ENCODE measurements at places on chromosomes 1 and 21.

DNA sequence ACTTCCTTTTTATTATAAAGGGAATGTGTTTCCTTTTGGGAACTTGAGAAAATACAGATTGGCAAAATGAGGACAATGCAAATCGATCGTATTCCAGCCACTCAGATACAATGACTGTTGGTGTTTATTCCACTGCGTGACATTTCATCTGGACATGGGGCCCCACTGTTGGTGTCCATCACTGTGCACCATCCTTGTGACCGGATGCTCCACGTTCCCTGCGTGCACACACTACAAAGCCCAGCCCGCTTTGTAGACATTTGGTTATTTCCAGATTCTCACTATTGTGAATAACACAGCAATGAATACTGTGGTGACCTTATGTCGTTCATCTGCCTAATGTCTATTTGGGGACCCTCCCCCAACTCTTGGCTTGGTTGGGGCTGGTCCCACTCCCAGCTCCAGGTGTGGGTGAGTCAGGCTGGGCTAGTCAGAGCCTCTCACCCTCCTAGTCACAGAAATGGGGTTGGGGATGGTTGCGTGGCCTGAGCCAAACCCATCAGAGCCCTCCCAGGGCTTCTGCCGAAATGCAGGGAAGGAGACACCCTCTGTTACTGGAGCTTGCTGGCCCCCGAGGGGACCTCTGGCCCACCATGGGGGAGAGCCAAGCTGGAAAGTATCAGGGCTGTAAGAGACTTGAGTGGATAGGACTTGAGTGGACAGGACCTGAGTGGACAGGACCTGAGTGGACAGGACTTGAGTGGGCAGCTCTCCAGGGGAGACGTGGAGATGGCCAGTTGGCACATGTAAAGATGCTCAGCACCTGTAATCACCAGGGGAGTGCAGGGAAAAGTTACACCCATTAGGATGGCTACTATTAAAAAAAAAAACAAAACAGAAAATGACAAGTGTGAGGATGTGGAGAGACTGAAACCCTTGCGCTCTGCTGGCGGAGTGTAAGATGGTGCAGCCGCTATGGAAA, 57.1 kb upstream of the ADARB1 start:
- no peak for DNase-seq

DNA sequence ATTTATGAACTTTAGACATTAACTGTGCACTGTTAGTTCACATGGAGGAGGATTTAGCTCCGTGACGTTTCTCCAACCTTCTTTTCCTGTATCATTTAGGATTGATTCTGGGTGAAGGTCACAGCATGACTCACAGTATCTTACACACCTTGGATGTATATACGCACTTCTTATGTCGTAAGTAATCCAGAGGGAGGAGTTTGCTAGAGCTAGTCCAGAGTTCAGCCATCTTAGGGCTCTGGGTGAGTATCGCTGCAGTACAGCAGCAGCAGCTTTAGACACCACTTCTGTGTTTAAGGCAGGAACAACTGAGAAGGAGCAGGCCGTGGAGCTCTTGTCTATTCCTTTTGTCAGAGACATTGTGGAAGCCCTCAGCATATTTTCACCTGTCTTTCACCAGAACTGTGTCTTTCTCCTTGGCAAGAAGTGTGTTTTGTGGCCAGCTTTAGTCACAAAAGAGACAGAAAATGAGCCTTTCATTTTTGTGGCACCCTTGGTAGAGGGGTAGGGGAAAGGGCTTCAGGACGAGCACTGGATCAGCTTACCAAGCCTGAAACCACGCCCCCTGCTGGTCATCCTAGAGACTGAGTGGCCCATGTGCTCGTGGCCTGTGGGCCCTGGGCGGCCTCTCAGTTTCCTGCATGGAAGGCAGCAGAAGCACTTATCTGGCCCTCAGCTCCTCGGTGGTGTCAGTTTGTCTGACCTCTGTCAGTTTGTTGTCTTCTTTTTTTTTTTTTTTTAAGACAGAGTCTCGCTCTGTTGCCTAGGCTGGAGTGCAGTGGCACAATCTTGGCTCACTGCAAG, 64.0 kb downstream of the ADARB1 start:
- DNase-seq: peak; percentile 37

GRCh38 chr1:28792644-28793121, 19.3 kb upstream of the OPRD1 start:
- DNase-seq: no peak

DNA sequence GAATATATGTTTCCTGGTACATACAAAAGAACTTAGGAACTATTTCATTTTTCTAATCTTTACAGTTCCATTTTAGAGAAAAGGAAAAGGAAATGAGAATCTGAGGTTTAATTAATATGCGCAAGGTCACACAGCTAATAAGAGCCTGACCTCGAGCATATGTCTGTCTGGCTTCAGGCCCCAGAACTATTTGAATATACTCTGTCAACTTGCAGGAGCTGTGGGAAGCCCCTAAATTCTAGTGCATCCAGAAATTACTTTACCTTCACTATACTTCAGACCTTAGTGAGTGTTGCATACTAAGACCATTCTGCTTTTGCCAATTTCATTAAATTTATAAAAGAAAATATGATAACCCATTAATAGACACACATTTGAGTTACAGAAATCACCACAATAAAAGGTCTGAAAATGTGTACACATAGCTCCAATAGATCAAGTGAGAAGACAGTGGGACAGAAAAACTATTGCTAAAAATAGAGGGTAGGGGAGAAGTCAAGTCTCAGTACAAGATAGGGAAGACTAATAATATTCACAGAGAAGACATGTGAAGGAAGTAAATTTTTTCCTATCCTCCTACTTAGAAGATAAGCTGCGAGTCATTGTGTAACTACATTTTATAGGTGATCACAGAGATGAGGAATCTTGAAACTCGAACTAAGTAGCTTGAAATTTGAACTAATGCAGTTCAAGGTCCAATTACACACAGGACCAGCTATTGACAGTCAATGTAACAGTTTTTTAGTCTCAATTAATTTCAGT, 3.8 kb downstream of the RGS13 start:
- no peak for DNase-seq

DNA sequence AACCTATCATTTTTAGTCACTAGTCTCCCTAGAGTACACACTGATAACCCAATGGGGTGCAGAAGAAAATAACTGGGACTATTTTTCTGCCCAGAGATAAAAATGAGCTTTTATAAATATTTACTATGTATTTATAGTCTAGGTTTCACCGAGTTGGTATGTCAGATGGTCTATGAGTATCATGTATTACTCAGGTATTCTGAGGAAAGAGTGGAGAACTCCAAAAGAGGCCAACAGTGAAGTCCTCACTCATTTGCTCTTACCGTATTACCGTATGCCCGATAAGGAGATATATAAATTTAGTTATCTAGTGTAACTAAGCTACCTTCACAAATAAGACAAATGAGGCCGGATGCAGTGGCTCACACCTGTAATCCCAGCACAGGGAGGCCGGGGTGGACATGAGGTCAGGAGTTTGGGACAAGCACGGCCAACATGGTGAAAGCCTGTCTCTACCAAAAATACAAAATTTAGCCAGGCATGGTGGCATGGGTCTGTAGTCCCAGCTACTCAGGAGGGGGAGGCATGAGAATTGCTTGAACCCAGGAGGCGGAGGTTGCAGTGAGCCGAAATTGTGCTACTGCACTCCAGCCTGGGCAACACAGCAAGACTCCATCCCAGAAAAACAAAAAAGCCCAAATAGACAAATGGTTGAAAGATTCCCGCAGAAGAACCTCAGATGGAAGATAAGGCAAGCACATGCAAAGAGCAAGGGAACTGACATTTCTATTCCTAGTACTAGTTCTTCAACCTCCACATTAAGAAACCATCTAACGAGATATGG, 15.6 kb downstream of the CSDE1 start:
- DNase-seq: no peak

DNA sequence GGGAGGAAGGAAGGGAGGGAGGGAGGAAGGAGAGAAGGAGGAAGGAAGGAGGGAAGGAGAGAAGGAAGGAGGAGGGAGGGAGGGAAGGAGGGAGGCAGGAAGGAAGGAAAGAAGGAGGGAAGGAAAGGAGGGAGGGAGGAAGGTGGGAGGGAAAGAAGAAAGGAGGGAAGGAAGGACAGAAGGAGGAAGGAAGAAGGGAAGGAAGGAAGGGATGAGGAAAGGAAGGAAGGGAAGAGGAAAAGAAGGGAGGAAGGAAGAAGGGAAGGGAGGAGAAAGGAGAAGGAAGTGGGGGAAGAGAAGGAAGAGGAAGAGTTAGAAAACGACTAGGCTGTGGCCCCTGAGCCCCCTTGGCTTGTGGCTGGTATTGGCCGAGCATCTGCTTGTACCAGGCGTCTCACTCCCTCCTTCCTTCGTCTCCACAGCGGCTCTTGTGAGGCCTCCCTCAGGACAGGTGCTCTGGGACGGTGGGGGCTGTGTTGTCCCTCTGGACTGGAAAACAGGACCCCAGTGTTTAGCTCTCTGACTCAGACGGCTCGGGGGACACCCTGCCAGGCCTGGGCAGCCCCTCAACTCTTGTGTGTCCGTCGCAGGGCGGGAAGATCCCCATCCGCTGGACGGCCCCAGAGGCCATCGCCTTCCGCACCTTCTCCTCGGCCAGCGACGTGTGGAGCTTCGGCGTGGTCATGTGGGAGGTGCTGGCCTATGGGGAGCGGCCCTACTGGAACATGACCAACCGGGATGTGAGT, 36.2 kb upstream of the C1QA start:
- DNase-seq: no peak

DNA sequence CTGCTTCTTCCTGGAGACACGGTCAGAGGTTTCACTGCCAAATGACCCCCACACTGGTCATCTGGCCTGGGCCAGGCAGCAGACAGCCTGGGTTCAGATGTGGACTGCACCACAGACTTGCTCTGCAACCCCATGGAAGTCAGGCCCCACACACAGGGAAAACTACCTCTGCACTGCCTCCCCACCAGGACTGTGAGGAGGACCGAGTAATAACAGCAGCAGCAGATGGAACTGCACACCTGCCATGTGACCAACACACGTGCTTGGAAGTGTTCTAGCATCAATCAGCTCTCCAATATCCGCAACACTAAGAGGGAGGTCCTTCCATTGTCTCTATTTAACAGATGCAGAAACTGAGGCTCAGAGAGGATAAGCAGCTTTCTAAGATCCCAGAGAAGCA, 51.4 kb downstream of the SLC9A1 start:
- no peak for DNase-seq

- DNase-seq: no peak
Measured at GRCh38 chr1:174999936-175000696, at the start of gene CACYBP. Gene CACYBP, plus strand, starts transcription at chr1:174999947. Its CDS starts 234 bp downstream, at chr1:175000181.

GRCh38 chr1:172939475-172939874, 111.3 kb downstream of the TNFSF18 start:
- no peak for DNase-seq

GRCh38 chr21:46092026-46092764, 5.7 kb upstream of the COL6A2 start:
- no peak for DNase-seq

DNA sequence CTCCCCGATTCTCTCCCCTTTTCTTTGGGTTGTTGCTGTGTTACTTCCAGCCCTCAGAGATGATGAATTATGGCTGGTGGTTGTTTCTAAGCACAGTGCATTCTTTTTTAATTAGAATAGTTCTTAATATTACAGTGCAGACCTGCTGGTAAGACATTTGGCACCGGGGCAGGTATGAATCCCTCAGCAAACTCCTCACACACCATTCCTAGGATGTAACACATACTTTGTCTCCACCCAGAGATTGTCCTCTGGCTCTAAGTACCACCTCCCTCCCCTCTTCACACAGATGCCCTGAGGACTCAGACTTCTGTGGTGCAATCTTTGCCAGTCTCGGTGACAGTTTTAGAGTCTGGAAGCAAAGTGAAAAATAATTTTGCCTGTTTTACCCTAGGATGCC, 143.1 kb downstream of the HLX start:
- DNase-seq: no peak

- DNase-seq: no peak
Measured at GRCh38 chr1:78619032-78619431, 1.2 kb upstream of the IFI44L start.

- DNase-seq: no peak
Measured at GRCh38 chr1:177873238-177873637, 96.6 kb downstream of the SEC16B start.

GRCh38 chr1:2231532-2232254, 3.6 kb downstream of the SKI start:
- no peak for DNase-seq

DNA sequence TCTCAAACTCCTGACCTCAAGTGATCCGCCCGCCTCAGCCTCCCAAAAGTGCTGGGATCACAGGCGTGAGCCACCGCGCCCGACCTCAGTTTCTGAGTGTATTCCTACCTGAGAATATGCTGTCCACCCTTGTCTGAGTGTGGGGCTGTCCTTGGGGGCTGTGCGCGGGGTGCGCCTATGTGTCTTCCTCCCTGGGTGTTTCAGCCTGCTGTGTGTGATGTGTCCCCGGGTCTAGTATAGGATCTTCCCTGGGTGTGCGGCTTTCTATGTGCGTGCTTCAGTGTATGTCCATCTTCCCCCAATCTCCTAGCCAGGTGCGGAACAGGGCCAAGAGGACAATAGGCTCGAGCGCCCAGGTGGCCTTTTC, 8.3 kb upstream of the ID3 start:
- DNase-seq: no peak

Data from activated CD8-positive, alpha-beta memory T cell treated with anti-CD3 and anti-CD28 coated beads for 1 hour (primary cell).